ENCODE measurements at places on chromosomes 2 and 18. TPM values are rescaled to one million over a fixed set of nuclear protein-coding genes. Genes with fewer than 3 reads are reported as not detected.
A peak's percentile ranks its signal among the peaks of the same experiment; 100 is the strongest.

- peak; percentile 93 for DNase-seq
Observed at GRCh38 chr2:145744541-145745386, 1224.8 kb upstream of the ZEB2 start.

DNA sequence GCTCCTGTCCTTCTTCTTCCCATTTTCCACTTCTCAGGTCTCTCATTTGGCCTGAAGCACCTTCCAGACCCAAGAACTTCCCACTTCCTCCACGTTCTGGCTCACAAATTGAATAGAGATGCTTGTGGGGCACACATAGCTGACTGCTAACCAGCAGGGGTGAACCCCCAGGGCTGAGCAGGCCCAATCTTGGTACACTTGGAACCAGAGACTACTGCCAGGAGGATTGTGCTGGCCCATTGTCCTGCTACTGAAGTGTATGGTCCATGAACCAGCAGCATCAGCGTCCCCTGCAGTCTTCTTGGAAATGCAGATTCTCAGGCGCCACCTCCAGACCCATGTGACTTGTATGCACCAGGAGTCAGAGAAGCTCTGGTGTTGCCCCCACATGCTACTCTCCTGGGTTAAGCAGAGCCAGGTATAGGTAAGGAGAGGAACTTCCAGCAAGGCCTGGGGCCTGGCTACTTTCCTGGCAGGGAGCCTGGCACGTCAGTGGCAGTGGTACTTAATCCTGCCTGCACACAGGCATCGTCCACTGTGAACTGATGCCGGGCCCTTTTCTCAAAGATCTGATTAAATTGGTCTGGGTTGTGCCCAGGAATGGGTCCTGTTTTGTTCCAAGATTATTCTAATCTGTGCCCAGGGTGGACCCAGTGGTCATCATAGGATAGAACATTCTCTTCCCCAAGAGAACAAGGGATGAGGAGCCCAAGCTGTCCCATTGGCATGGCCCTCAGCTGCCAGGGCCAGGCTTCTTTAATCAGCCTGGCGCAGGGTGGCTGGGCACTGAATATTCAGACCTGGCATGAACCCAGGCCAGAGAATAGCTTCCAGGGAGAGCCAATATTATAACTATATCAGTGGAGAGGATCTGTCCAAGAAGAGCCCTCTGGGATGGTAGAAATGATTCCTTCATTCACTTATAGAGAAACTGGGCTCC, 248.7 kb downstream of the SOX11 start:
- no peak for DNase-seq

DNA sequence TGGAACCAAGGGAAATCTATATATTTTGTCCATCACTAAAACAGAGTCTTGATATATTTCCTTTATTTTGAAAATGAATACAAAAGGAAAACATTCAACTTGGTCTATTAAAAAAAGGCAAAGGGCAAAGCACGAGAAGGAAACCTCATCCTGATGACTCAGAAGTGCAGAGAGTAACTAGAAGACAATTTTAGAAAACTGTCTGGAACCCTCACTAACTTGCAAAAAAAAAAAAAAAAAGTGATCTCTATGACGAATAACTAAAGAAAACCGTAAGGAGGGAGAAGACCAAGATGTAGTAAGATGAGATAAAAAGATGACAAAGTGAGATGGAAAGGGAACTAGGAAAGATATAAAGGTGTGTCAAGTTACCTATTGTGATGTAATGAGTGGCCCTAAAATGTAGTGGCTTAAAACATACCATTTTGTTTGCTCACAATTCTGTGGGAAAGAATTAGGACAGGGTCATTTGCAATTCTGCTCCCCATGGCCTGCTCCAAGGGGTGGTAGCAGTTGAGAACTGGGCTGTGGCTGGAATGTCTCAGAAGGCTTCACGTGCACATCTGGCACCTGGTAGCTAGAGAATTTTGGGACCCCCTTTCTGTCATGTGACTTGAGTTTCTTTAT, 303.0 kb downstream of the DYSF start:
- DNase-seq = peak; percentile 46

- DNase-seq = no peak
Observed at GRCh38 chr18:8730080-8730827, 24.9 kb downstream of the MTCL1 start.

- no peak for DNase-seq
Observed at GRCh38 chr2:45912109-45912508, 260.6 kb downstream of the PRKCE start.

GRCh38 chr2:54639609-54640008, 83.9 kb upstream of the EML6 start:
- no peak for DNase-seq

- DNase-seq = no peak
Observed at GRCh38 chr18:33532978-33533377, 45.0 kb upstream of the ASXL3 start.

GRCh38 chr2:55771612-55772011, 78.0 kb upstream of the PNPT1 start:
- peak; percentile 33 for DNase-seq

DNA sequence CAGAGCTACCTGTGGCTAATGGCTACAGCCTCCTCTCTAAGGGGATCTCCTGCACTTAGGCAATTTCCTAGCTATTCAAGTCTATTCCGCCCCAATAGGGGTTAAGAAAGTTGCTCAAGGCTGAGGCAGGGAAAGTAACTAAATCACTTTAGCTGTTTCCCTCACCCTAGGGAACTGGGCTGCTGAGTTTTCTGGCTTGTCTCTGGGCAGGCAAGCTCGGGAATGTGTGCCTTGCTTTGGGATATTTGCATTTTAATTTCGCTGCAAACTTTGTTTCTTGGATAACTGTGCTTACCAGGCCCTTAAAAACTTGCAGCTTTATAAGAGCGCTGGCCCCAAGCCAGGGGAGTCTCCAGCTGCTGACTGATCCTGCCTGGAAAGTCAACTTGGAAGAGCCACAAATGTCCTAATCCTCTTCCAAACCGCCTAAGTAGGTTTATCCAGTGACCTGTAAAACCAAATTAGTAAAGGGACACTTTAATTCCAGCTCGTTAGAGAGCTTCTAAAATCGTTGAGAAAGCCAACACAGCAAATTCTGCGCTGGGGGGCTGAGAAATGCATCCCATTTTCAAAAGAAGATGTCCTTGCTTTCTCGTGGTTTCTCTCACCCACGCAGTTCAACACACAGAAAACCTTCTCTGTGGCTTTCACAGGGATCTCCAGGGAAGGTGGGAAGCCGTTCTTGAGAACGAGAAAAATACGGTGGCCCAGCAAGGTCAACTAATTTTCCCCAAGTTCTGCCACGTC, 59.5 kb upstream of the SP3 start:
- DNase-seq = no peak

GRCh38 chr2:207408086-207408794, 121.5 kb upstream of the CREB1 start:
- DNase-seq = no peak

DNA sequence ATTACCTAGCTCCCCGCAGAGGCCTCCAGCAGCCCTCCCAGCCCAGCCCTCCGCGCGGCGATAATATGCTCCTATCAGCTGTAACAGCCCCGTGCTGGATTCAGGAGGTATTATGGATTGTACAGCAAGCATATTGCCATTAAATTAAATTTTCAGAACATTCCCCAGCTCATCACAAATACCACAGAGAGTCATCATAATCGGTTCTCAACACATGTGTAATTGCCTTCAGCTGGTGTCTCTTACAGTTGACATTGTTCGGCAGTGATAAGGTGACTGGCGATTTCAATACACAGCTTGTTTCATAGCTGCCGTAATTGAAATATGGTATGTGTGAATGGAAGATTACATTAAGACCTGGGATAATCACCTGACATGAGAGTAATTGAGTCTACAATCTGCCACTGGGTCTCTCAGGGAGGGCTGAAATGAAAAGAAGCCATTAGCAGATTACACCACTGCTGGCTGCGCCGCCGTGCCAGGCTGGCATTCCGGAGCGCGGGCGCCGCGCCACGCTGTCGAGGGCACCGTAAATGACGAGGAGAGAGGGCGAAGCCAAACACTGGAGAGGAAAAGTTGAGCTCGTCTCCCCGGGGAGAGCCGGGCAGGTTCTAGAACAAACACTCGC, 549.4 kb upstream of the SALL3 start:
- DNase-seq = no peak

DNA sequence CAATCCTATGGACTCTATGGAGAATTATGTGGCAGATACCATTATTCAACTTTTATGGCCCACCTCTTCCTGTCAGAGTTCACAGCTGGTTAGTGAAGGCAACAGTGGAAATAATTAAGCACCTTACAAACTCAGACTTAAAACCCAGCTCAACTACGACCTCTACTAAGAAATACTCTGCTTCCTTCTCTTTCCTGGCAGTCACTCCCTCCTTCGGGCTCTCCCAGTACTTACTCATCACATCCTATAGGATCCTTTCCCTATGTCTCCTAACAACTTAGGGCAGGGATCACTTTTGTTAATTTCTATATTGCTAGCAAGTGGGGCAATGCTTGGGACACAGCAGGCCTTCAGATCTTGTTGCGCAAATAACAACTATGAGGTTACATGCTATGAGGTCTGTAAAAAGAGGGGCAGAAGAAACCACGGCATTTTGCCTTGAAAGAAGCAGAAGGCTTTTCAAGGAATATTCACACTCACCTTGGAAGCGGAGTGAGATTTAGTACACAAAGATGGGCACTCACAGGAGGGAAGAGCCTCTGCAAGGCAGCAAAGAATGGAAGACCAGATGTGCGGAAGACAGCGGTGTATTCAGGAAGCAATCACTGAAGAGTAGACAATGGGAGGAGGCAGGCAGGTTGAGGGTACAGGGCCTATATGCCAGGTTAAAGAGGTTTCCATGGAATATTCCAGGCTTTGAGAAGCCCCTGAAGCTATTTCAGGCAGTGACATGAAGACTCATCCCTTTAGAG, 2.1 kb downstream of the STK39 start:
- no peak for DNase-seq

GRCh38 chr2:136031711-136032110, 46.3 kb upstream of the DARS1 start:
- DNase-seq = no peak

GRCh38 chr2:176136374-176137251, 7.1 kb downstream of the HOXD8 start:
- no peak for DNase-seq

GRCh38 chr2:105609746-105610402, 134.8 kb upstream of the NCK2 start:
- no peak for DNase-seq

DNA sequence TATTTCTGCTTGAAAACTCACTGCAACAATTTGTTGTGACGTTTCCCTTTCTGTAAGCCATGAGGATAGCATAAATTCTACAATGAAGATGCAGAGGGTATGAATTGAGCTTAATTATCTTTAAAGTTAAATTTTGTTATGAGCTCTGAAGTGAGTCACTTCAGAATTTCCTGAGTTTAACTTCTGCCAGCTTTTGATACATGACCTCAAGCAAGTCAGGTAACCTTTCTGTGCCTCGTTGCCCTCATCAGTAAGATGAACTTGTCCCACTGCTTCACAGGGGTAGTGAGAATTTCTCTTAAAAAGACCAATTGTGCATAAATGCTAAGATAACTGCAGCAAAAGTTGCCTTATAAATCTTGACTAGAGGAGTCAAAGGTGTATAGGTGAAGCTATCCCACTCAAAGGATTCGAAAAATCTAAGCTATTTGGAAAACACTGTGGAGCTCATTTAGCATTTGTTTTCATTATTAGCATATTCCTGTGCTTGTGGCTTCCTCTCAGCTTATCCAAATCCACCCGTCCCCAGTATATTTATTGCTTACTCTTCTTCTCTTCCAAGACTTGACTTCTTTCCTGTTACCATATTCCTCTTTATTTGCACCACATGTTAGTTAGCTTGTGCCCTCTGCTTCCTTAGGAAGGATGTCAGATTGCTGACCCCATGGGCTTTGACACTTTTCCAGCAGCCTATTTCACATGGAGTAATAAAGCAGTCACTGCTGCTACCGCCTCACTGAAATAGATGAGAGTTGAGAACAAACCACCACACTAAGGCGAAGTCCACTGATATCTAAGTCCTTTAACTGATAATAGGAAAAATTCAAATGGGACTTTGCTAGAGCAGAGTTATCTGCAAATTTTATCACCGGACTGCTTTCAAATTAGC, 428.6 kb downstream of the ERBB4 start:
- no peak for DNase-seq

GRCh38 chr18:63098018-63098981, 221.3 kb downstream of the BCL2 start:
- DNase-seq = no peak

GRCh38 chr2:19362094-19362754, 3.8 kb upstream of the OSR1 start:
- DNase-seq = peak; percentile 8

- no peak for DNase-seq
Observed at GRCh38 chr2:217599906-217600305, 402.9 kb downstream of the TNS1 start.

GRCh38 chr2:144078802-144079724, 440.9 kb downstream of the ZEB2 start:
- no peak for DNase-seq

- no peak for DNase-seq
Observed at GRCh38 chr2:115807276-115807675, 1364.8 kb downstream of the DPP10 start.

GRCh38 chr18:21281603-21282002, 39.6 kb downstream of the GREB1L start:
- DNase-seq = peak; percentile 17

DNA sequence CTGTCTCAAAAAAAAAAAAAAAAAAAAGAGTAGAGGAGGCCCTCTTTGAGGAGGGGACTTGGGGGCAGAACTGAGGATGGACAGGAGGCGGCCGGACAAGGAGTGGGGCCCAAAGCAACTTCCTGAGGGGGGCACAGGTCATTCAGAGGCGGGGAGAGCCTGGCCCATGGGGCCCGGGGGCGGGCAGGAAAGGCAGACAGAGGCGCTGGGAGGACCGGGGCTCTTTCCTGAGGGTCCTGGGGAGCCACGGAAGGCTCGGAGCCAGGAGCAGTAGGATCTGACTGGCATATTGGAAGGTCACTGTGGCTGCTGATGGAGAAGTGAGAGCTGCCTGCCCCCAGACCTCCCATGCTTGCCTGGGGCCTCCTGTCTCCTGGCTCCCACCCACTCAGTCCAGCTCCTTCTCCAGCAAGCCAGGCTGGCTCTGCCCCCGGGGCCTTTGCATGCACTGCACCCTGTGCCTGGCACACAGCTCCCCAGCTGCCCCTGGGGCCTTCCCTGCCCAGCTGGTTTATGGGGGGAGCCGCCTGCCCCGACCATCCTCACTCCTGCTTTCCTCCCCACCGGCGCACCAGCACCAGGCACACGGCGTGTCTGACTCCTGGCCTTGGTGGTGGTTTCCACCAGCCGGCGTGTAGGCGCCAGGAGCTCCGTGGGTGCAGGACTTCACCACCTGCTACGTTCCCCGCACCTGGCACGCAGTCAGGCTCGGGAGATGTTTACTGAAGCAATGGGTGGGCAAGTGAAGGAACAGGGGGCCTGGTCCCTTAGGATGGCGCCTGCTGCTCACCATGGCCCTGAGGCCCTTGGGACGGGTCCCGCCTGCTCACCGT, 5.6 kb downstream of the ESPNL start:
- DNase-seq = no peak

- DNase-seq = peak; percentile 72
Observed at GRCh38 chr2:11710210-11710609, 36.2 kb upstream of the LPIN1 start.

Gene UGT1A10
- total RNA-seq = not detected

Gene LTBP1
- total RNA-seq = 238 TPM

Gene SERPINB3
- not detected for total RNA-seq

Gene TMEFF2
- 0.38 TPM for total RNA-seq

Gene UBE2F
- total RNA-seq = 55.3 TPM

Gene B3GNT7
- 0.11 TPM for total RNA-seq

Gene UBXN4
- total RNA-seq = 70.8 TPM

Gene CDH20
- not detected for total RNA-seq

Gene POTEE
- 0.51 TPM for total RNA-seq

Gene DPP10
- total RNA-seq = not detected

Gene GKN1
- total RNA-seq = not detected

Gene TBR1
- total RNA-seq = not detected
